ENCODE measurements at places on chromosomes 5 and 9.

- no peak for DNase-seq
Measured at GRCh38 chr5:13814301-13814700, 130.2 kb downstream of the DNAH5 start.

GRCh38 chr9:37784616-37785483 lies at the start of gene EXOSC3:
TSS of gene EXOSC3 (minus strand) at chr9:37785064. CDS start at chr9:37785044, 20 bp downstream.
- DNase-seq, result peak; percentile 93

DNA sequence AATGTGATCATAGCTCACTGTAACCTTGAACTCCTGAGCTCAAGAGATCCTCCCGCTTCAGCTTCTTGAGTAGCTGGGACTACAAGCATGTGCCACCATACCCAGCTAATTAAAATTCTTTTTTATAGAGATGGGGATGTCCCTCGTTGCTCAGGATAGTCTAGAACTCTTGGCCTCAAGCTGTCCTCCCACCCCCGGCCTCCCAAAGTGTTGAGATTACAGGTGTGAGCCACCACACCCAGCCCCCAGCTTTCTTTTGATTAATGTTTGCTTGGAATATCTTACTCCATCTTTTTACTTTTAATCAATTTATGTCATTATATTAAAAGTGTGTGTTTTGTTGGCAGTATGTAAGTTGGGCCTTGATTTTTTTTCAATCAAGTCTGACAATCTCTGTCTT lies 59.4 kb upstream of the EXOC3 start:
- no peak for DNase-seq

GRCh38 chr5:40030661-40031060 lies 605.9 kb upstream of the DAB2 start:
- DNase-seq, result no peak

DNA sequence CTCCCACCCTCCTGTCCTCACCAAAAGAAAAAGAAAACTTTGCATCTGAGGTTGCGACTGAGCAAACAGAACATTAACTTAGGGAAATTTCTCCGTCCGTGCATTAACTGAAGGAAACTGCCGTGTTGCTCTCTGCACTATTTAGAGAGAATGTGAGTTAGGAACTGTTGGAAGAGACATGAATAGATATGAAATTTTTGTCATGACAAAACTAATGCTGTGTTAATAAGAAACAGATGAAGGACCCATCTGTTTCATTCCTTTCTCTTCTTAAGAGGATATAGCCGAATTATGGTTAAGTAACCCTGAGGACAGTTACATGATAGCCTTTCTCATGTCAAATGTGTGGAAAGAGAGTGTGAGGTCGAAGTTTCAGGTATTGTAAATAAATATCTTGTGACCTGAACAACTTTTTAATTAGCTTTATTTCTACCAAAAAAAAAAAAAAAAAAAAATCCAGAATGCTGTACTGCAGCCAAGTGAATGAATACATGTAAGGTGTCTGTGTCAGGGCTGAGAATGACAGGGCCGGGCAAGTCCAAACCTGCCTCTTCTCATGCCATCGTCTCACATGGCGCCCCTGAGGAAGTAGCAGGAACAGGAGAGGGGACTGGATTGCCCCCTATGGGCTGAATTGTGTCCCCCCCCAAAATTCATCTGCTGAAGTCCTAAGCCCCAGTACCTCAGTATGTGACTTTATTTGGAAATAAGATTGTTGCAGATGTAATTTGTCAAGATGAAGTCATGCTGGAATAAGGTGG lies 35.6 kb upstream of the ANKRD33B start:
- DNase-seq, result no peak

DNA sequence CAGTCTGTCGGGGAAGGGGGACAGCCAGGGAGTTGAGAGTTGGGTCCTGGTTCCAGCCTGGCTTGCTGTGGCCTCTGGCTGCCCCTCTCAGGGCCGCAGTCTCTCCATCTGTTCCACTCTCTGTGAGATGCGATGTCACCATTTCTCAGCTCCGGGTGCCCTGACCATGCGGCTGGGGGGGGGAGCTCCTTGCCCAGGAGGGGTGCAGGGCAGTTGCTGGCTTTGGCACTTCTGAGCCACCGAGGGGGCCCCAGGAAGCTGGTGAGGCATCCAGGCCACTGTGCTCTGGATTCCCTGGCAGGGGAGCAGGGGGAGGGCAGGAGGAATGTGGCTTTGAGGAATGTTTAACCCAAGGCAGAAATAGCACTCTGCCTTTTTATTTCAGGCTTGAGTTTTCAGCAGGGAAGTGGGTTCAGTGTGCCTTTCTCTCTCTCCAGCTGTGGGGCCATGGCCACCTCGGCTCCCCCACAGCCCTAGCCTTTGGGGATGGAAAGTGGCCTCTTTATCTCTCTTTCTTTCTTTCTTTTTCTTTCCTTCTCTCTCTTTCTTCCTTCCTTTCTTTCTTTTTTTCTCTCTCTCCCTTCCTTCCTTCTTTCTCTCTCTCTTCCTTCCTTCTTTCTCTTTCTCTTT lies 11.0 kb downstream of the NCS1 start:
- peak; percentile 68 for DNase-seq

GRCh38 chr9:123484130-123484529 lies 128.1 kb downstream of the CRB2 start:
- no peak for DNase-seq

DNA sequence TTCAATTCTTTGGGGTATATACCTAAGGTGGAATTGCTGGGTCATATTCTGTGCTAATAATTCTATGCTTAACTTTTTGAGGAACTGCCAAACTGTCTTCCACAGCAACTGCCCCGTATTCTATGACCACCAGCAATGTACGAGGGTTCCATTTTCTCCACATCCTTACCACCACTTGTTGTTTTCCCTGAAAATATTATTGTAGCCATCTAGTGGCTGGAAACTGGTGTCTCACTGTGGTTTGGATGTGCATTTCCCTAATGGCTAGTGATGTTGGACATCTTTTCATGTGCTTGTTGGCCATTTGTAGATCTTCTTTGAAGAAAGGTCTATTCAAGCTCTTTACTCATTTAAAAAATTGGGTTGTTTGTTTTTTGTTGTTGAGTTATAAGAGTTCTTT lies 30.7 kb downstream of the MSX2 start:
- no peak for DNase-seq

- DNase-seq, result no peak
Measured at GRCh38 chr5:84292788-84293653, 91.7 kb downstream of the EDIL3 start.

- DNase-seq, result no peak
Measured at GRCh38 chr5:71632168-71632567, 45.0 kb downstream of the MCCC2 start.

- DNase-seq, result no peak
Measured at GRCh38 chr5:149609640-149610219, 28.4 kb downstream of the ARHGEF37 start.

DNA sequence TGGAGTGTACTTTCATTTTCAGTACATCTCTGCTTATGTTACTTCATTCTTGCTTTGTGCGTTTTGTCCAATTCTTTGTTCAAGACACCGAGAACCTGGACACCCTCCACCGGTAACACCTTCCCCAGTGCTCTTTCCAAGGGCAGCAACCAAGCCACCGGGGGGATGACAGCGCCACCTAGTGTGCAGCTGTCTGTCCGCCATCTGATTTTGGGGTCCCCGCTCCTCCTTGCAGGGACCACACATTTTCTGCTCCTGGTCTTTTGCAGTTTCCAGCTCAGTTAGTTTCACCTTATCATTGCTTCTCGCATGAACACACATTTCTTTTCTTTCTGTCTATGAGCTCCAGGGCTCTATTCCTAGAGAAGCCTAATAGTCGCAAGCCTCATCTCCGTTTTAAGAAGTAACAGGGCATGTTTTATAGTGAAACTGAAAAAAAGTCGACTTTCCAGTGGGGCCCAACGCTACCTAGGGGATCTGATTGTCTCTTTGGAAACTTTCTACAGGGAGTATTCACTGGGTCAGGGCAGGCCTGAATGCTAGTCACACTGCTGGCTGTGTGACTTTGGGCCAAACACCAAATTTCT lies 152.1 kb downstream of the FSTL4 start:
- no peak for DNase-seq

DNA sequence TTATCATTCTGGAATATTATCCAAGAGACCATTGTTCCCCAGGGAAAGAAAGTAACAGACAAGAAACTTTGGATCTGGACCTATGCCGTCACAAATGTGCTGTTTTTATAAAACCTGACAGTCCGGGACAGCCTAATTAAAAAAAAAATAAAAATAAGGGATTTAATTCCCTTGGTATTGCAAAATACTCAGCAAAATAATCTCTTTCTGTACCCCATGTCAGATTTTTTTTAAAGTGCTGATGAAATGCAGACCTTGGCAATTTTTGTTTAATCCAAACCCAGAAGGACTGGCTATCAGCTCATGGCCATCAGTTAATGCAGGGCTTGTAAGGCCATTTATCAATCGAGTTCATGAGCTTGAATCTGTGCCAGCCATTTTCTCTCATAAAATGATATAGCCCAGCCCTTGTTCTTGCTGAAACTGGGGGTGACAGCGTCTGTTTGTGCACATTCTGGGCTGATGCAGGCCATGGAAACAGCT lies 162.7 kb upstream of the S1PR3 start:
- no peak for DNase-seq

GRCh38 chr5:61410811-61411210 lies 78.8 kb downstream of the ZSWIM6 start:
- no peak for DNase-seq

GRCh38 chr5:87762631-87763030 lies 349.9 kb upstream of the CCNH start:
- no peak for DNase-seq

- DNase-seq, result no peak
Measured at GRCh38 chr9:124122813-124123462, 111.4 kb downstream of the LHX2 start.

- no peak for DNase-seq
Measured at GRCh38 chr5:32339878-32340277, 27.1 kb upstream of the MTMR12 start.

GRCh38 chr9:81852820-81853219 lies 75.4 kb upstream of the SPATA31D4 start:
- DNase-seq, result no peak

DNA sequence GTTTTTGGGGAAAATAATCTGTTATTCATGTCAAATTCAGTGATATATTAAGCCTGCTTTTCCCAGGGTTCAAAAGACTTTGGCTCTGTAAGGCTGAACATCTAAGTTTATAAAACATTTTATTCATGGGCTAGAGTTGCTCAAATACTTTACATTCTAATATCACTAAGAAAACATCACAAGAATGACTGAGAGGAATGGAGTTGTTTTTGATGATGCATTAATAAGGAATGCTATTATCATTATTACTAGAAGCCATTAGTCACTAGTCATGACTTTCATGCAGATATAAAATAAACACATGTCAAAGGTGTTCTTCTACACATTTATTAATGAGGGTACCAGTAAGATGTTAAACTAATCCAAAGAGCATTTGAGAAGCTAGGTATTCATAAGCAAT lies 185.5 kb upstream of the KCNN2 start:
- DNase-seq, result no peak

DNA sequence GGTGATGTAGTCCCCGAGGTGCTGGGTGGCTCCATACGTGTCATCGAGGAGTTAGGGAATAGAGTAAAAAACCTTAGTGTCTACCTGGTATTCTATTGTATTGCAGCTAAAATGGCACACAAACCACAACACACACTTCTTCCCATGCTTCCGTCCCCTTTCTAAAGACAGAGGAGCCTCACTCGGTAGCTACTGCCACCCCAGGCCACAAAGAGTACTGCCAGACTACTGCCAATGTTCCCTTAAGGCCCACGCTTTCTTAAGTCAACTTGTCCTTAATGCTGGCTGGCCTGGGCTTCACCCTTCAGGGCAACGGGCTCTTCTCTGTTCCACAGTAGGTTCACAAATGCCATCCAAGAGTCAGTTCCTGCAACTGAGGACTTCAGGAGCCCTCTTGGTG lies 673.0 kb downstream of the ELAVL2 start:
- DNase-seq, result no peak

- no peak for DNase-seq
Measured at GRCh38 chr5:138471052-138471361, 5.7 kb downstream of the EGR1 start.

GRCh38 chr5:178542455-178542854 lies 47.7 kb downstream of the COL23A1 start:
- DNase-seq, result no peak

- DNase-seq, result no peak
Measured at GRCh38 chr9:126329476-126330275, 3.0 kb downstream of the MVB12B start.

DNA sequence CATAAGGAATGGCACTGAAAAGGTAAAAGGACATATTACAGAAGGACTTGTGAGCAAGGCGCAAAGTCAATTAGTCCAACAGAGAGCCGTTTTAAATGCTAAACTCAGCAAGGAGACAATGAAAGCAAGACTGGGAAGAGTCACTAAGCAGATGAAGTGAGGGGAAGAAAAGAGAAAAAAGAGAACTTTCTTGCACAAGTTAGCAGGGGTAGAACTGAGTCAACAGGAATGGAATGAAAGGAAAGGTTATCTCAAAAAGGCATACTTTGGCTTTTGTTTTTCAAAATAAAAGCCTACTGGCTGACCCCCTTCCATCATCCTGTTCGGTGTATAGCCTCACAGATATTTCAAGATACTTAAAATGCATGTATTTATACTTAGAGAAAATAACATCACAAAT lies 75.0 kb downstream of the NR6A1 start:
- no peak for DNase-seq

DNA sequence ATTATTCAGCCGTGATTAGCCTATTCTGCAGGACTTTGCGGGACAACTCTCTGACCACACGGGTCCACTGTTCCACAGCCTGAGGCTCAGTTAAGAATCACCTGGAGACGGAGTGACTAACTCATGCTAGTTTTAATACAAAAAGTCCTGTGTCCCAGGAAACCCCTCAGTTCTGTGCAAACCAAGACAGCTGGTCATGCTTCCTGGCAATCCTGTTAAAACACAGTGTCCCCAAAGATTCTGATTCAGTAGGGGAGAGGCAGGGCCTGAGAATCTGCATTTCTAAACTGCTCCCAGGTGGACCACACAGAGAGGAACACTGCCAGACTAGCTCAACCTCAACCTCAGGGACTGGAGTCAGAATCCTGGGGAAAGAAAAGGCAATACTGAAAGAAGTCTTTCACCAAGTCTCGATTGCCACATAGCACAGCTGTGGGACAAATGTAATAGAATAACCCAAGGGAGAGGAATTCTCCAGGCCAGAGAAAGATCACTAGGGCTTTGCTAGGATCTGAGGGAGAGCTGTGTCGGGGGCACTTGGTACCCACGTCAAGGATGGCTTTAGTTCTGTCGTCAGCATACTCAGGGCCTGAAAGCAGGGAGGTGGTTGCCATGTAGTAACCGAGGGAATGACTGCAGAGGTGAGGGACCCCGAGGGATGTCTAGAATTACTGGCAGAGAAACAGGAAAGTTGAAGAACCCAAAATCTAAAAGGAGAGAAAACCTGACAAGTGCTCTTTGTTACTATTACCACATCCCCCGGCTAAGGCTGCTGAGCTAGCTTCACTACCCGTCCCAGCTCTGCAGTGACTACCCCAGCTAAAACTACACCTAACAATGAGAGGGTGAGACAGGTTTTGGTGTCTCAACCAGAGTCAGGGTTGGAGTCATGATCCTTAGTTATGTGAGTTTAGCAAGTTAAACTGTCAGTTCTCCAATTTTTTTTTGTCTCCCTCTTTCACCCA lies 8.6 kb downstream of the SUSD1 start:
- no peak for DNase-seq

- no peak for DNase-seq
Measured at GRCh38 chr9:87193151-87193550, 245.8 kb upstream of the GAS1 start.

GRCh38 chr9:92097997-92098482 lies 17.2 kb downstream of the SPTLC1 start:
- peak; percentile 64 for DNase-seq
